ENCODE measurements at places on chromosomes 3 and 15. TPM values are rescaled to one million over a fixed set of nuclear protein-coding genes. Genes with fewer than 3 reads are reported as not detected.

CFAP92 gene
- 0.09 TPM for polyA plus RNA-seq

VILL gene
- polyA plus RNA-seq = 1.3 TPM

SLC6A20 gene
- 0.10 TPM for polyA plus RNA-seq

ALDH1A2 gene
- polyA plus RNA-seq = 0.80 TPM

AHSG gene
- polyA plus RNA-seq = not detected

GABRR3 gene
- polyA plus RNA-seq = not detected

GRCh38 chr3:71441925-71442651 lies 141.4 kb downstream of the FOXP1 start:
- no peak for DNase-seq

- no peak for DNase-seq
Measured at GRCh38 chr3:138263104-138263503, 66.5 kb downstream of the NME9 start.

DNA sequence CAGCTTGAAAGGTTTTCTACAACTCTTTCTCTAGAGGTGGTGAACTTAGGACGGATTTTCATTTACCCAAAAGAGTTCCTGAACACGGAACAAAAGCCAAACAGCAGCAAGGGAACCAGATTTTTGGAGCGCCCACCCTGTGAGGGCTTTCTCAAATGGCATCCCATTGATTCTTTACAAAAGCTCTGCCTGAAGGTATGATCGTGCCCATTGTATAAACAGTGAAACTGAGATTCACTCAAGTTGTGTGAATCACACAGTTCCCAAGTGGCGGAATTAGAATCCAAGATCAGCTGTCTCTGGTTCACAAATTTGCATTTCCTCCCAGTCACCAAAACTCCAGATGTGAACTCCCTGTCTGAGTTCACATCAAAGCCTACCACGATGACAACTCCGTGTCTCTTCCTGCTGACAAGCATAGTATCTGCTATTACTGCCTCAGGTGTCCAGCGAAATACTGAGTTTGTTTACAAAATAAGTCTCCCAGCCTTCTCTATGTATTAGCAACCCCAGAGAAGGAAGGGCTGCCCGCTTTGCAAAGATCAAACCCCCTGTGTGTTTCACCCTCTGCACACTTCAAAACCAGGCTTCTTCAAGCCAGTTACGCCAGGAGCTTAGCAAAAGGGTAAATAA lies 235.9 kb upstream of the ST8SIA2 start:
- DNase-seq = no peak

DNA sequence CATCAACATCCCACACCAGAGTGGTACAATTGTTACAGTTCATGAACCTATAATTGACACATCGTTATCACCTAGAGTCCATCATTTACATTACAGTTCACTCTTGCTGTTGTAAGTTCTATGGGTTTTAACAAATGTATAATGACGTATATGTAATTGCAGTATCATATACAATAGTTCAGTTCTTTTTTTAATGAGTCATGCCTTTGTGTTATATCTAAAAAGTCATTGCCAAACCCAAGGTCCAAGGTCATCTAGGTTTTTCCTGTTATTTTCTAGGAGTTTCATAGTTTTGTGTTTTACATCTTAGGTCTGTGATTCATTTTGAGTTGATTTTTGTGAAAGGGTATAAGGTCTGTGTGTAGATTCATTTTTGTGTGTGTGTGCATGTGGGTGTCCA lies 160.9 kb upstream of the GALNT15 start:
- DNase-seq = no peak

DNA sequence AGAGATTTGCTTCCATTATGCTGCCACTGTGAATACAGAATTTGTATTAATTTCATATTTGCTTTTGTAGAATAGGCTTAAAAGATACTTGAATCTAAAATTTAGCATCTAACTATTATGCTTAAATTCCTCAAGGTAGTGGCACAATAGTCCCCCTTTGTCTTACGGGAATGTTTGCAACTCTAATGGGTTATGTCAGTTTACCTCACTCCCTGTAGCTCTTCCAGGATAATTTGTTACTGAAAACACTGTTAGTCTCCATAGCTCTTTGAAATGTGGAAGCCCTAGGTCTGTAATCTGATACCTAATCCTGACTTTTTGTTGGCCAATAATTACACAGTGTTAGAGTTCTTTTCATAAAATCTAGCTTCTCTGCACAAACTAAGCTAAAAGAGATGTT lies 433.4 kb downstream of the PYDC2 start:
- no peak for DNase-seq

GRCh38 chr3:8755564-8756237 lies 13.7 kb downstream of the OXTR start:
- no peak for DNase-seq

GRCh38 chr15:80779658-80780415 lies 667 bp downstream of the CEMIP start:
- DNase-seq = peak; percentile 53

DNA sequence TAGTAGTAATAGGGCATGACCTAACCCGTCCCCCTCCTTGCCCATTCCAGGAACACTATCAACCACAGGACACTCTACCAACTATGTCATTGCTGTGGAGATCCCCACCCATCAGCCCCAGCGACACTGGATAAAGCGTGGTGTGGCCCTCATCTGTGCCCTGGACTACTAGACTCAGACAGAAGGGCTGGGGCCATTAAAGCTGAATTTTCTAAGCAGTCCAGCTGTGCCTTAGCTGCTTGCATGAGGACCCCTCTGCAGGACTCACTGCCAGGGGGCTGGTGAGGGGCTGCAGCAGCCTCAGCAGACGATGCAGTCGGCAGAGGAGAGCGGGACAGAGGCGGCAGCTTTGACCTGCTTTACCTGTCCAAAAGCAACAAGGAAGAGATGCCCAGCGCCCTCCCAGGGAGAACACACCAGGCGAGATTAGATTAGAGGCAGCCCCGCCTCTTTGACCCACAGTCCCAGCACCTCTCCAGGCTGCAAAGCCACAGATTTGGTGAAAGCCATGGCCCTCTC lies 44.6 kb downstream of the SEMA3G start:
- DNase-seq = peak; percentile 41

GRCh38 chr3:52345521-52346109 lies 29.5 kb downstream of the DNAH1 start:
- no peak for DNase-seq

DNA sequence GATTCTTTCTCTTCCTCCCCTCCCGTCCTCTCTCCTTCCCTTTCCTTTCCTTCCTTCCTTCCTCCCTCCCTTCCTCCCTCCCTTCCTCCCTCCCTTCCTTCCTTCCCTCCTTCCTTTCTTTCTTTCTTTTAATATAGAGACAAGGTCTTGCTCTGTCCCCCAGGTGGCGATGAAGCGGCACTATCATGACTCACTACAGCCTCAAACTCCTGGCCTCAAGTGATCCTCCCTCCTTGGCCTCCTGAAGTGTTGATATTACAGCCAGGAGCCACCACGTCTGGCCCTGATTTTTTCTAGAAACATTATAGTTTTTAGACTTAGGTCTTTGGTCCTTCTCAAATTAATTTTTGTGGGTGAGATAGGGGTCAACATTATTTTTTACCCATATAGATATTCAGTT lies 15.5 kb downstream of the GRM2 start:
- DNase-seq = no peak

DNA sequence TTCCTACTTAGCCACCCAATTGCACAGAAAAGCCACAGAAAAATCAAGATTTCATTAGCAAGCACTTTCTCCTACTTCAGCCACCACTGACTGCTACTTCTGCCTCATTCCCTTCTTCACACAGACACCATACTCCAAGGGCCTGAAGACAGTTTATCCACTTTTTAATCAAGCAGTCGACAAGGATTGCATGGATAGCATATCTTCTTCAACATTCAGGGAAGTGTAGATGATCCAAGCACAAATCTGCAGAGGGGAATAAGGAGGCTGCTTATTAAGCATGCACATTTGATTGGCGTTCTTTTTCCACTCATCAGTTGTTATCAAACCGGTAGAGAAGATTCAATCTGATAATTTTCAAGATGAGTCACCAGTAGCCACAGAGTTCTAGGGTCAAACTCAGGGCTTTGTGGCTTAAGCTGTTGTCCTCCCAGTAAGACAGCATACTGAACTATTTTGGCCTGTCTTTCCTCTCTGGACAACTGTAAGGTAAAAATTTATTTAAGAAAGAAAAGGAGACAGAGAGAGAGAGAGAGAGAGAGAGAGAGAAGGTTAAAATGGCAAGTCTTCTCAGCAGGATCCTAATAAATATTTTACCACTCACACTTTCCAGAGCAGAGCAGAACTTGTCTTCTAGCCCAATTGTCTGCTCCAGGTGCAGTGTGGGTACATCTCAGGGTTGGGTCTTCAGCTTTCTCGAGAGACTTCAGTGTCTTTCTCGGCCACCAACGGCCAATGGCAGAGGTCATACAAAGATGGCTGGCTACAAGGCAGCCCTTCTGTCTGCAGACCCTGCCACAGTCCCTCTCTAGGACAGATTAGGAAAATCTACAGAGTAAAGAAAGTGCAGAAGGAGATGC lies 80.6 kb upstream of the BHLHE40 start:
- DNase-seq = no peak
